ENCODE measurements at places on chromosomes 6 and 20. TPM values are rescaled to one million over a fixed set of nuclear protein-coding genes. Genes with fewer than 3 reads are reported as not detected.

Gene PRL
- not detected for total RNA-seq

Gene MROH8
- 4.8 TPM for total RNA-seq

DNA sequence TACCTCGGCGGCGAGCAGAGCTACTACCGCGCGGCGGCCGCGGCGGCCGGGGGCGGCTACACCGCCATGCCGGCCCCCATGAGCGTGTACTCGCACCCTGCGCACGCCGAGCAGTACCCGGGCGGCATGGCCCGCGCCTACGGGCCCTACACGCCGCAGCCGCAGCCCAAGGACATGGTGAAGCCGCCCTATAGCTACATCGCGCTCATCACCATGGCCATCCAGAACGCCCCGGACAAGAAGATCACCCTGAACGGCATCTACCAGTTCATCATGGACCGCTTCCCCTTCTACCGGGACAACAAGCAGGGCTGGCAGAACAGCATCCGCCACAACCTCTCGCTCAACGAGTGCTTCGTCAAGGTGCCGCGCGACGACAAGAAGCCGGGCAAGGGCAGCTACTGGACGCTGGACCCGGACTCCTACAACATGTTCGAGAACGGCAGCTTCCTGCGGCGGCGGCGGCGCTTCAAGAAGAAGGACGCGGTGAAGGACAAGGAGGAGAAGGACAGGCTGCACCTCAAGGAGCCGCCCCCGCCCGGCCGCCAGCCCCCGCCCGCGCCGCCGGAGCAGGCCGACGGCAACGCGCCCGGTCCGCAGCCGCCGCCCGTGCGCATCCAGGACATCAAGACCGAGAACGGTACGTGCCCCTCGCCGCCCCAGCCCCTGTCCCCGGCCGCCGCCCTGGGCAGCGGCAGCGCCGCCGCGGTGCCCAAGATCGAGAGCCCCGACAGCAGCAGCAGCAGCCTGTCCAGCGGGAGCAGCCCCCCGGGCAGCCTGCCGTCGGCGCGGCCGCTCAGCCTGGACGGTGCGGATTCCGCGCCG lies 994 bp downstream of the FOXC1 start:
- no peak for DNase-seq

DNA sequence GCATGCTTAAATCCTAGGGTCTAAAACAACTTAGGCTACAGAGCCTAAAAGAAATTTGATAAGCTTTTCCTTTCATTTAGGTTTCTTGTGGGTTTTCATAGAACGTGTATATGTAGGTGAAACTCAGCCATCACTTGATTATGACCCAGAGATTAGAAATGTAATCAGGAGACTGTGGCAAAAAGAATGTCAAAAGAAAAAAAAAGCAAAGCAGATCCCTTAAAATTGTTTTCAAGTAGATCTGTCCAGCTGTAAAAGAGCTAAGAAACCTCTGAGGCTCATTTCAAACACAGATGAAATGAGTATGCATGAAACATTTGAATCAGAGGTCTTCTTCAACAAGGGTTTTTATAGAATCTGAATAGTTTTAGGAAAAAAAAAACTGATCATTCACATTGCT lies 341.3 kb upstream of the PRDM1 start:
- DNase-seq: no peak

Measured in left cardiac atrium (tissue), 4 donors.